Eye (tissue), 1 donor: ENCODE measurements at places on chromosomes 4 and X.

DNA sequence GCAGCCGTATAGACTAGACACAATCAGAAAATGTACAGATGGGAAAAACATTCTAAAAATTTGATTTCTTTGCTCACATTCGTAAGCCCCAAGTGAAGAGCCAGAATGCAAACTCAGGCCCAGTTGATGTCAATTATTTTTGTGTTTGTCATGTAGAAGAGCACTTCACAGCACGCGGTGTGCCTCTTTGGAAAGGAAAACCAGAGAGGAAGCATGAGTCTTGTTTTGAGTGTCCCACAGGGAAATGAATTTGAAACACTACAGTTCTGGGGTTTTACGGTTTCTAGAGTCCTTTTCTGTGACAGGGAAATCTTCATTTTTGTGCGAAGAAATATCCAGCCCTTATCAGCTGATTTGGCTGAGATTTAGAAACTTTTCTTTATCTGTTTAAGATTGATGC is 554.6 kb upstream of the BOD1L1 start:
- no peak for DNase-seq

DNA sequence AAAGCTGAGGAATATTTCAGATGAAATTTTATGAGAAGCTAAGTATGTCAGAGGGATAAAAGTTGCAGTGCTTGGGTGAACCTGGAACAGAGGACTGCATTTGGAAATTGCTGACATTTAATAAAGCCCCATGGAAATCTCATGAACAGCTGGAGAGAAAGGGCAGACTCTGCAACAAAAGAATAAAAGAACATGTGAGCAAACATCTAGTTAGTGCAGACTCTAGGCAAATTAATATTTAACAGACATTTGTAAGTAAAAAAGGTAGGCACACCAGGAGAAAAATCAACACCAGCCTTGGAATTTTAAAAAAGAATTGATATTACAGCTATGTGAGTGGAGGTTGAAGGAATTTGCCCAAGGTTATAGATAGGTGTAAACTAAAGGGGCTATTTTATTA is 114.6 kb upstream of the PUDP start:
- DNase-seq: no peak

GRCh38 chr4:128256539-128256938 is 31.1 kb downstream of the PGRMC2 start:
- no peak for DNase-seq

GRCh38 chrX:22246620-22247019 is 26.1 kb upstream of the CBLL2 start:
- DNase-seq: no peak

- DNase-seq: no peak
These were observed 793.9 kb downstream of the ADGRL3 start for GRCh38 chr4:61994036-61994435.

DNA sequence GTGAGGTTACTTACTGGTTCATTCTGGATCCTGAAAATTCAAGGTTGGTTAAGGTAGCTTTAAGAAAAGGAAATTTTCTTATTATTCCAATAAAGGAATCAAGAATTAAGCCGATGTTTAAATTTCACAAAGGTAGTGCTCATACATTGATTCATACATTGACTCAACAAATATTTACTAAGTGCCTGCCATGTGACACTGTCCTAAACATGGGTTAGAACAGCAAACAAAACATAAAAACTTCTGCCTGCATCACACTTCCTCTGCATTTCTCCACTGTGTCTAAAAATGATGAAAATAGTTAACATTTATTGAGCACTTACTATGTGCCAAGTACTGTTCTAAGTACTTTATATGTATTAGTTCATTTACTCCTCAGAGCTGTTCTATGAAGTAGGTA is 75.7 kb downstream of the RASL11B start:
- DNase-seq: no peak
